Naive thymus-derived CD4-positive, alpha-beta T cell (primary cell): ENCODE measurements at places on chromosomes 13 and 19.

DNA sequence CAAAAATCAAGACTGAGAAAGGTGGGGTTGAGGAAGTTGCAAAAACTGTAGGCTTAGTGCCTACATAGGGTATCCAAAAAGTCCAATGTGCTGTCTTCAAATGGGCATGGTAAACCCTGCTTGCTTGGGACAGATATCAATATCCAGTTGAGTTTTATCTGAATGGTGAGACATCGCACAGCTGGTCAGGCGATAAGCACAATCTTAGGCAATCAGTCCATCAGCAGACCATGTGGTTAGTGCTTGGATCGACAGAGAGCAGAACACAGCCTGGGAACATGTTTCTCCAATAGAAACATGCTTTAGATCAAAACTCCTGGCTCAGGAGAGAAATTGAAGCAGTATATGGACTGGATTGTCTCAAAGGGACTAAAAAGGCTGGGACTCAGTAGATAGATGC, 151.3 kb upstream of the IPO5 start:
- no peak for DNase-seq

DNA sequence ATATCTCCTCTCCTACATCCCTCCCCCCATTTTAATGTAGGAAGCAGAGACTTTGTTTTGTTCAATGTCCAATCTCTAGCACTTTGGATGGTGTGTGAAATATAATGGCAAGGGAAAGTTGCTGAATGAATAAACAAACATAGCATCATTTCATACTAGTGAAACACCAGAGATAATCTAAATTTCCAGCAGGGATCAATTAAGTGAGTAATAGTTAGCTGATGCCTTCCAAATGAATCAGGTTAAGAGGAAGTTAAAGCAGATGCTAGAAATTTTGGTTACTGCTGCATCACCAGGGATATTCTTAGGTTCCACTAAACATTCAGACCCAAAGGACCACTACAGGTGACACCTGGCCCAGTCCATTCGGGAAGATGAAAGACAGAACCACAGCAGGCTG, 8.1 kb downstream of the MRPS31 start:
- no peak for DNase-seq

- DNase-seq = no peak
Observed at GRCh38 chr13:68588623-68589022, 1358.5 kb upstream of the PCDH9 start.

GRCh38 chr13:21663197-21663596, 7.7 kb upstream of the FGF9 start:
- no peak for DNase-seq

DNA sequence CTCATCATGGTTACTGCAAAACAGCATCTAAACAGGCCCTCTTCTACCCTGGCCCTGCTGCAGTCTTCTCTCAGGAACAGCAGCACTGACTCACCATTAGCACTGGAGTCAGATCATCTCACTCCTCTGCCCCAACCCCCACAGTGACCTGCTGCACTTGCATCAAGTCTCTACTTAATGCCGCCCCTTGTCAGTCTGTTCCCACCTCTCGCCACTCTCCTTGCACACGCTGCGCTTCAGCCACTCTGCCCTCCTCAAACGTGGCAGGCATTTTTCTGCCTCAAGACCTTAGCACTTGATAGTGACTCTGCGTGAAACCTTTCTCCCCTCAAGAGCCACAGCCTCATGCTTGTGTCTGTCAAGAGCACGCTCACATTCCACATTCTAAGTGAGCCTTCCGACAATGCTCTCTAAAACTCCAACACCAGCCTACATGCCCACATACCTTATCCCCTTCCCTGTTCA, 22.1 kb downstream of the MIPEP start:
- DNase-seq = no peak

DNA sequence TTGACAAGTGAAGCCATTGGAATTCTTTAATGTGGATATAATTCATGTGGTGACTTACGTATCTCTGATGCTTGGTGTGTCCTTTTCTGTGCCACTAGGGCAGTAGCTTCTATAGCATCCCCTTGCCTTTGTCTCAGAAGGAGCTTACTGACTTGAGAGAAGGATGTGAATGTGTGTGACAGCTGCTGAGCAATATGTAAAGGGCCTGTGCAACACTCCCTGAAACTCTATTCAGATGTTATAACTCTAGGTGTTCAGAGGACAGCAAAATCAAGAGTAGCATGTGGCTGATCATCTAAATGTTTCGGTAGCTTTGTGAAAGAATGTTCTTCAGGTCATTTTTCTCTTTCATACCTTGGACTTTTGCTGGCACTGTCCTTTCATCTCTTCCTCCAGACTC, 189.5 kb downstream of the LMO7 start:
- DNase-seq = no peak

DNA sequence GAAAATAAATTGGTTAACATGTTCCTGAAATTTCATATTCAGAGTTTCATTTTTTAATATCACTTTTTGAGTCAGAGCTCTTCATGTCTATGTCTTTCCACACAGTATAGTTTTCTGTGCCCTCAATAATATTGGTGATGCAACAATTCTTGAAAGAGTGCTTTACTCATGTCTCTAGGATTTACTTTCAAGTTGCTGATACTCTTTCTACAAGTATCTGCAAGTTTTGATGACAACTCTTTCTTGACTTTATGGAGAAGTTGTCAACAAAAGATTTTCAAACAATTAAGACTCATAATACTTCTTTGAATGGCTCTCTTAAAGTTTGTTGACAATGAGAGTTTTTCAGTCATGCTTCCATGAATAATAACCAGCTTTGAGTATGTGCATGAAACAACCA, 561.7 kb downstream of the DIAPH3 start:
- no peak for DNase-seq

DNA sequence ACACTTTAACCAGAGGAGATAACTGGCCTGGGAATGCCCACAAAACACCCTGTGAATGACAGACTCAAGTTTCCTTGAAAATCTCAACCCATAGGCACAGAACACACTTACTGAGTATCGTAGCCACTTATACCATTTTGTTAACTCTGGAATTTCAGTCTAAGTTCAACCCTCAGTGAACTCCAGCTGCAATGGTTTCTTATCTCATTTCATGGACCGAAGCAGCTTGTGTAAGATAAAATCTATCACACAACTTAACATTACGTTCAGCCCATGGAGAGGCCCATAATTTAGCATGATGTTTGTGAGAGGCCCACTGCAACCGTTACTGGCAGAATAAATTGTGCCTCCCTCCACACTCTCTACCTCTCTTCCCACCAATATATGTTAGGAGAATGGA, 323.0 kb downstream of the DNAJC15 start:
- DNase-seq = no peak

DNA sequence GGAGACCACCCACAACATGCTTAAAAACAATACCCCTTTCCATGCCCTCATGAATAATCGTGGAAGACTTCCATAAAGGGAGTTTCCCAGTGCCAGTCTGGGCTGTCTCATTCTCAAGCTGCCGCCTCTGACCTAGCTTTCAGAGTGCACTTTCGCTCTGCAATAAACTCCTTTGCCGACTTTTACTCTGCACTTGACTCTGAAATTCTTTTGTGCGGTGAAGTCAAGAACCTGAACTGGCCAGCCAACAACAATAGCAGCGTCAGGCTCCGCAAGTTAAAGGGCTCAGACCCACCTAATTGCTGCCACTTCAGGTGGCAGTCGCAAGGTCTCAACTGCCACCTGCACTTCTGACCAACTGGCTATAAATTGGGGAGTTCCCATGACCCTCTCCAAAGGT, 10.3 kb upstream of the LEUTX start:
- no peak for DNase-seq

DNA sequence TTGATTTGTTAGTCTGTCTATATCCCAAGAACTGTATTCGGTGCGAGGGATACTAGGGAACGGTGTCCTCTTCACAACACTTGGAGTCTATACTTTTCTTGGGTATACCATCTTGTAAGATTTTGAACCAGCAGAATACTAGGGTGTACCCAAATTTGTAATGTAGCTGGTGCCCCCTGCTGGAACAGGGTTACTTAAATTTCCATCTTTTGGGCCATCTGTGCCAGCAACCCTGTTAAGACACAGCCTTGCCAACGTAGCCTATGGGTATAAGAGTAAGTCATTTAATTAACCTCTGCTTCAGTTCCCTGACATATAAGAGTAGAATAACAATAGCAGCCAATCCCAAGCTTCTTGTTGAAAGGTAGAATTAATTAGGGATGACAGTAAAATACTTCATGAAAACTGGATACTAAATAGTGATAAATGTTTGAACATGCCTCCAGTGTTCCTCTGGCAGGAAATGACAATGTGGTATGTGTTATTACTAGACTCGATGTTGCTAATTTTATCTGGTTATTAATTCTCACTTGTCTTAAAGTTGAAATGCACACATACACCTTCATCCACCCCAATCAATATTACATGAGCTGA, 607.6 kb downstream of the FGF9 start:
- peak; percentile 67 for DNase-seq

GRCh38 chr13:27497563-27498230, 47.3 kb upstream of the MTIF3 start:
- DNase-seq = no peak

- DNase-seq = no peak
Observed at GRCh38 chr19:10335352-10335985, 2.1 kb upstream of the RAVER1 start.

DNA sequence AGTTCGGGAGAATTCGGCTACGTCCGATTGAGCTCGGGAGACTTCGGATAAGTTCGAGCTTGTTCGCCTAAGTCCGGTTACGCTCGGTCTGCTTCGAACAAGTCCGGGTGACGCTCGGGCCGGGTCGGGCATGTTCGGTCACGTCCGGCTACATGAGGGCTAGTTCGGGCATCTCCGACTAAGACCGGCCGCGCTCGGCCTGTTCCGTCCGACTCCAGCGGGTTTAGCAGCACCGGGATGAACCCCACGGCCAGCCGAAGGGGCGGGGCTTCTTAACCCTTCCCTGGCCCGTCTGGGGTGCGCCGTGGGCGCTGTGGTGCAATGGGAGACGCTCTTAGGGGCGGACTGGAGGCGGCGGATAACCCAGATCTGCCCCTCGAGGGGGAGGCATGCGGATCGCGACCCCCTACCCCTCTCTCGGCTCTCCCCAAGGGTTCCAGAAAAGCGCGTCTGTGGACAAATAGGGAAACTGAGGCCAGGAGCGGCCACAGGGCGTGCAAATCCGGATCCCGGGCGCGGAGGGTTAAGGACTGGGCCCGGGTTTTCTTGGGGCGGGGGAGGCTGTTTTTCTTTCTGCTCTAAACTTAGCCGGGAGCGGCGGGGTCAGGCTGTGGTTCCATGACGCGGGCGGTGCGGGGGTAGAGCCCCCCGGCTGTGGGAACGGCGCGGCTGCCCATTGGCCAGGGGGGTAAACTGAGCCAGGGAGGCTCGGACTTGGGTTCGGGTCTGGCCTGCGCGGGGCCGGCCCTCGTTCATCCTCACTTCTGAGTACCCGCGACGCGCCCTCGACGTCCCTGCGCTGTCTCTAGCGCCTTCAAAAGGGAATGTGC, 1.5 kb downstream of the PDE4C start:
- peak; percentile 65 for DNase-seq

DNA sequence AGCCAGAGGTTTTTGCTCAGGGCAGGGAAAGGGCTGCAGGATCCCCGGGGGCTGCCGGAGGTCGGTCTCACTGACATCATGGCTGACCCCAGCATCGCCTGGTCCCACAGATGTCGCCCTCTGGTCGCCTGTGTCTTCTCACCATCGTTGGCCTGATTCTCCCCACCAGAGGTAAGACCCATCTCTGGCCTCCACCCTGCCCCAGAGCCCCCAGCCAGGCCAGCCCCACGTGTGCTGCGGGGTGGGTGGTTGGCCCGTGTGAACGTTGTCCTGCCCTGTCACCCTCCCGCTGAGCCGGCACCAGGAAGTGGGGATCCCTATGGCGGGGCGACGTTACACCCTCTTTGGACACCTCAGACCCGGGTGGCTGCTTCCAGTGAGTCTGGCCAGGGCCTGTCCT, 906 bp downstream of the FXYD5 start:
- no peak for DNase-seq

DNA sequence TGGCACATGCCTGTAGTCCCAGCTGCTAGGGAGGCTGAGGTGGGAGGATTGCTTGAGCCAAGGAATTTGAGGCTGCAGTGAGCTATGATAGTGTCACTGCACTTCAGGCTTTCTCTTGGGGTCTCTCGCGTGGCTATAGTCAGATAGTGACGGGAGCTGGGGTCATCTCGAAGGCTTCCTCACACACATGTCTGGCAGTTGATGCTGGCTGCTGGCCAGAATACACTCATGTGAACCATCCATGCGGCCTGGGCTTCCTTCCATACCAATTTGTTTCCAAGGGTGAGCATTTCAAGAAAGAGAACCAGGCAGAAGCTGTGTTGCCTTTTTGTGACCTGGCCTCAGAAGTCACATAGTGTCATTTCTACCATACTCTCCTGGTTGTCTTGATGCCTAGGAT, 26.4 kb downstream of the LEUTX start:
- no peak for DNase-seq

- no peak for DNase-seq
Observed at GRCh38 chr19:1560286-1560882, 7.7 kb downstream of the MEX3D start.

- no peak for DNase-seq
Observed at GRCh38 chr13:110475550-110476219, 85.8 kb downstream of the RAB20 start.

DNA sequence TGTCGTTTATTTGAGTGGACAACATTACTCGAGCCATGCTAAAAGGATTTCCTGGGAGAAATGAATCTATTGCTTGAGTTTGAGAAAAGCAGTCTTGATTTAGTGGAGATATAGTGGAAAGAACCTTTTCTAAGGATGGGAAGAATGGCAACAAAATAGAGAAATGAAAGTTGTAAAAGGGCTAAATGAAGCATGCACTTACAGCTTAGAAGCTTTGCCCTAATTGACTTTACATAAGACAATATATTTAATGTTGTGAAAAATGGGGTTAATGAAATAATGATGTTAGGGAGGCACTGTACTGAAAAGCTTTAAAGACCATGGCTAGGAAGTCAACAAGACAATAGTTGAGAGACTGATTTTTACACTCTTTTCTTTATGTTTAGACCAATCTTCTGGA, 35.4 kb downstream of the SLC10A2 start:
- no peak for DNase-seq

DNA sequence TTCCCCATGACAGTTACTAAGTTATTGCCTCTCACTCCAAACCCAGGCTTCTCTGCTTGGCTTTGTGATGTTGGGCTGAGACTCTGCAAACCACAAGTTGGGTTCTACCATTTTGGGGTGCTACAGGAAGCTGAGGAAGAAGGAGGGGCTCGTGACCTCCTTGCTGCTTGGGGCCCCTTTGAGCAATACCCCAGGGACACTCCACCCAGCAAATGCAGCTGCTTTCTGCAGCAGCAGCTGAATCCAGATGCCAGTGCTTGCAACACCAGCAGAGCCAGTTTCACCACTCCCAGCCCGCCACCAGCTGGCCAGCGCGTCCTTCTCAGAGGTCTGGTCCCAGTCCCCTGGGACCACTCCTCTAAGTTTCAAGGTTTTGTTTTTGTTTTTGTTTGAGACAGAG, 22.0 kb upstream of the UBAC2 start:
- DNase-seq = no peak

- no peak for DNase-seq
Observed at GRCh38 chr13:38871275-38871674, 119.4 kb downstream of the STOML3 start.

- DNase-seq = no peak
Observed at GRCh38 chr13:85619321-85619720, 179.9 kb downstream of the SLITRK6 start.

- no peak for DNase-seq
Observed at GRCh38 chr19:19475849-19476828, 39.2 kb downstream of the TSSK6 start.

GRCh38 chr13:44906713-44907112, 82.6 kb downstream of the NUFIP1 start:
- no peak for DNase-seq
